ENCODE measurements at places on chromosomes 11 and 22.

DNA sequence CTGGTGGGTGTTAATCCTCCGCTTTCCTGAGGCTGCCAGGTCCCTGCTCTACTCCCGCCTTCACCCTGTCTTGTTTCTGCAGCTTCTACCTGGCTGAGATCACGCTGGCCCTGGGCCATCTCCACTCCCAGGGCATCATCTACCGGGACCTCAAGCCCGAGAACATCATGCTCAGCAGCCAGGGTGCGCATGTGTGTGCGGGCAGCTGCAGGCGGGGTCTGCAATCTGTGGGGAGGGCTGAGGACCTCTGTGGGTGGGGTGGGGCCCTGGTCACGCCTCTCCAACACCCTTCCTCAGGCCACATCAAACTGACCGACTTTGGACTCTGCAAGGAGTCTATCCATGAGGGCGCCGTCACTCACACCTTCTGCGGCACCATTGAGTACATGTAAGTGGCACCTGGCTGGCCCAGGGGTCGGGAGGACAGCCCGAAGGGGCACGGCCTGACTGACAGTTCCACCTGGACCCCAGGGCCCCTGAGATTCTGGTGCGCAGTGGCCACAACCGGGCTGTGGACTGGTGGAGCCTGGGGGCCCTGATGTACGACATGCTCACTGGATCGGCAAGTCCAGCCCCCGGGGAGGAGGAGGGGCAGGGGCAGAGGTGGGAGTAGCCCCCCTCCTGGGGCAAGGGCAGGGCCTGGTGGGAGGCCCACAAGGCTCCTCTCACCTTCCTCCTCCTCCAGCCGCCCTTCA lies 4.5 kb downstream of the RPS6KB2 start:
- no peak for DNase-seq

GRCh38 chr11:17793642-17794170 lies 59.1 kb downstream of the KCNC1 start:
- DNase-seq, result no peak

DNA sequence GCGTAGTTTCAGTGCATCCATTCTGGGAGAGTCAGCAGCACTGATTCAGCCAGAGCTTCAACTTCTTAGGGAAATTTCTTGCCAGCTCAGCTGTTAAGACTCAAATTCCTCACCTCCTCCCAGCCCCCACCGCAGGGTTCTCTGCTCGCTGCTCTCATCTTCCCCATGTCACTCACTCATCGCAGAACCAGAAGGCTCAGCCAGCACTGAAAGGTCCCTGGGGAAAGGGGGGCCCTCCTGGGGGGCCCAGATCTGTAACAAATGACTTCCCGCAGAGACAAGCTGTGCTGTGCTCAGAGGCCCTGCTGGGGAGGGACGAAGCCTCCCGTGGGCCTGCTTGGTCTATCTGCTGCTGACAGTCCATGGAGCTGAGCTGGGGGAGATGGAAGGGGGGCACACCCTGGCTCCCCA lies 220.6 kb downstream of the NTM start:
- no peak for DNase-seq

DNA sequence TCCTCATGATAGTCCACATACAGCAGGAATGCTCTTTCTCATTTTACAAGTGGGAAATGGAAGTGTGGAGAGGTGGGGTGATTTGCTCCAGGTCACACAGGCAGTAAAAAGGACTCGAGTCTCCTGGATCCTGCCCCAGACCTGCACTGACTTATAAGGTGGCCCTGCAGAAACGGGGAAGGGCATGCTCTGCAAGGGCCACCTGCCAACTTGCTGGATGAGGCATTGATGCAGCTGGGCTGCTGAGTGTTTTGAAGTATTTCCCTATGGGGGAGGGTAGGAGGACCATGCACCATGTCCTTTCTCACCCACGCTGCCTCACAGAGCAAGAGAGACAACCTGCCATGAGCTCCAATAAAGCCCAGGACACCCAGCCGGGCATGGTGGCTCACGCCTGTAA lies 36.9 kb downstream of the OR6Q1 start:
- DNase-seq, result no peak

DNA sequence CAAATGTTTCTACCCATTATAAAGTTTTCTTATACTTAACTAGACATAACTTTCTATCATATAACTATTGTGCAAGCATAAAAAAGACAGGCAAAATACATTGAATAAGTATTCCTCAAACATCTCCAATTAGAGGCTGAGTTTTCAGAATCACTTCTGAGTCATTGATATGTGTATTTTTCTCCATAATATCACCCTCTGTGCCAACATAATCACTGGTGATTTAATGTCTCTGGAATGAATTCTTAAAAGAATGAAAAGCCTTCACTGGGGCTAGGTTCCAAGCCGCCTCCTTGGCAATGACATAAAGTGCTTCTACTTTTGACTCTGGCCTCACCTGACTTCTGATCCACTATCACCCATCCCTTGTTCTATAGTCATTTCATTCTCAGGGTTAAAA lies 197.0 kb upstream of the E2F8 start:
- no peak for DNase-seq

DNA sequence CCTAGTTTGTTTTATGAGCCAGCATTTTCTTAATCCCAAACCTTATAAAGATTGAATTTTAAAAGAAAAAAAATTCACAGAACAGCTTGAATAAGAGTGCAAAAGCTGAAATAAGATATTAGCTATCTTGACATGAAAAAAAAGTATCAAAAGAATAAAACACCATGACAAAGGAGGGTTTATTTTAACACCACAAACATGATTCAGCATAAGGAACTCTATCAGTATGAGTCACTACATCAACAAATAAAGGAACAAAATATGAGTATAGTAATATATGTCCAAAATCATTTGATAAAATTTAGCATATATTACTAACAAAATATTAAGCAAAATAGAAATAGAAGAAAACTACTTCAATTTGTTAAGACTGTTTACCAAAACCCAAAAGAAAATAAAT lies 9.6 kb upstream of the LMO1 start:
- no peak for DNase-seq

- DNase-seq, result no peak
Measured at GRCh38 chr22:19527321-19527721, 3.1 kb upstream of the CLDN5 start.

DNA sequence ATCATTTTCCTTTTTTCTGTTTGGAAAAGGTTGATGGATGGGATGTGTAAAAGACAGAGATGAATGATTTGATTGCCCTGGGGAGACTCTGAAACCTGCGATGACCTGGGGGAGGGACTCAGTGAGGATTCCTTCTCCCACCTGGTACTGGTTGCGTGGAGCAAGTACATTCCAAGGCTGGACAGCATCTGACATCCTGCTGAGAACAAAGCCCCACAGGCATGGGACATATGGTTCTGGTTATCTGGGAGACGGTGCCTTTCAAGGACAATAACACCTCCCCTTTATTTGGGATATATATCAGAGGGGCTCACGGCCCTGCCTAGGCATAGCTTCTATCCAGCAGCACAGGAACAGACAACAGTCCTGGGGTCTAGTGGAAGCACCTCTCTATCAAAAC lies 527.8 kb downstream of the METTL15 start:
- no peak for DNase-seq

- peak; percentile 60 for DNase-seq
Measured at GRCh38 chr11:63567044-63567840, 4.1 kb upstream of the PLAAT2 start.

GRCh38 chr22:48037618-48038017 lies 1275.2 kb downstream of the TBC1D22A start:
- no peak for DNase-seq

DNA sequence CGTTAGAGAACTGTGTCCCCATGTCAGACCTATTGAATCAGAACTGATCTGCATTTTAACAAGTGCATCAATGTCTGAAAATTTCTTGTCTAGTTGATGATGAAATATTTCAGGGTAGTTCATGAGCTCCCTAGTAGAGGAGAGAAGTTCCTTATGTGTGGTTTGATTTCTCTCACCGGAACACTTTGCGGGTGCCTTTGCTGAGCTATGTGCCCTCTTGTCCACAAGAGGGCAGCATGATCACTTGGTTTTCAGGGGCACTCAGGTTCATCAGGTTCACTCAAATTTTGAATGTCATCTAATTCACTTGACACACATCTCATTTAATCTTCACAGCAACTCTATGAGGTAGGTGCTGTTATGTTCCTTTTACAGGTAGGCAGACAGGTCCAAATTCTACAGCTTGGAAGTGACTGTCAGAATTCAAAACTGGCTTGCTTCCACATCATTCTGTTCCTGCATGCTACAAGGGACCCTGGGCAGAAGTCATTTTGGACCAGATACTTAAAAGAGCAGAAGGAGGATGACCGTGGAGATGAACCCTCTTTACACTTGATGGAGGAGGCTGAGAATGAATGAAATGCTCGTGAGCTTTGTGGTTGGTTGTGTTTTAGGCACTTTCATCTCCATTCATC lies 55.6 kb downstream of the P4HA3 start:
- no peak for DNase-seq

DNA sequence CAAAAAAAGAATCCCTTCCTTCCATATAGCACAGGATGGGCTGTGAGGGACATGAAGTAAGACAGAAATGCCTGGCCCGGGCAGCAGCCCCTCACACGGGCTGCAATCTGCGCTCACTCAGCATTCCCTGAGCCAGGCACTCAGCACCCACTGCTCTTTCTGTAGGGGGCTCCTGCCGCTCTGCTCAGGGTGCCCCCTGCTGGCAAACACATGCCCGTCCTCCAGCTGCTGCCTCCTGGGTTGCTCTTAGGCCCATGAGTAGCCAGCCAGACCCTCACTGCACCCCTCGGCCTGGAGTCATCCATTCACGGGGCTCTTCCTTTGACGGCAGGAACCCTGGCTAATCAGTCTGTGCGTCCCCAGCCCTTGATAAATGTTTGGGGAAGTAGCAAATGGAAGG lies 6.9 kb downstream of the MCAT start:
- DNase-seq, result no peak

- DNase-seq, result no peak
Measured at GRCh38 chr11:95093548-95093947, 3.9 kb downstream of the ENDOD1 start.

GRCh38 chr11:108788565-108789199 lies 123.8 kb downstream of the DDX10 start:
- no peak for DNase-seq

DNA sequence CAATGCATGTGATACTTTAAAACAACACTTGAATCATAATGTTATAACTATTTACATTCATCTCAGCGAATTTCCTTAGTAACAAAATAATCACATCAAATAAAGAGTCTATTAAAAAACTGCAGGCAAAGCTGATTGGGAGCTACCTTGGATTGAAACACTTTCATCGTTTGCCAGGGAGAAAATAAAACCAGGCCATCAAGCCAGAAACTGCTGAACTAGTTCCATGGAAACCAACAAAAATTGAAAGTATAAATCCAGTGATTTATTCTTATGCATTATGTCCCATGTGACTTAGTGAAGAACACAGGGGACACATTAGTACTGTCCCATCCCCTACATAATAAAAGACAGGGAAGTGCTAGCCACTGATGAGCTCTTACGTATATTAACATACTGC lies 21.7 kb downstream of the SLC35F2 start:
- no peak for DNase-seq

DNA sequence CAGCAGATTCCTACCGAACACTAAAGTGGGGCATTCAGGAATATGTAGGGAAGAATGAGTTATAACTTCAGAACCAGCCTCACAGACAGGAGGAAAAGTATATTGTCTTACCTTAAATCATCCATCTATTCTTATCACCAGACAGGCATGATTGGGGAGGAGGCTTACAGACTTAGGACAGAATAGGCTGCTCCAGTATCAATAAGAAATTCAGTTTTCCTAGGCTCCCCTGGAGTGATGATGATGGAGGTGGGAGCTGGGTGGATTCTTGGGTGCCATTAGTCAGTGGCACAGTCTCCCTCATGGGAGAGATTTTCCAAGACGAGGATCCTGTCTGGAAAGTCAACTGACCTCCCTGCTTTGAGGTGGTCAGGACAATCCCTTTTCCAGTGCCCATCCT lies 225.0 kb downstream of the AASDHPPT start:
- no peak for DNase-seq

DNA sequence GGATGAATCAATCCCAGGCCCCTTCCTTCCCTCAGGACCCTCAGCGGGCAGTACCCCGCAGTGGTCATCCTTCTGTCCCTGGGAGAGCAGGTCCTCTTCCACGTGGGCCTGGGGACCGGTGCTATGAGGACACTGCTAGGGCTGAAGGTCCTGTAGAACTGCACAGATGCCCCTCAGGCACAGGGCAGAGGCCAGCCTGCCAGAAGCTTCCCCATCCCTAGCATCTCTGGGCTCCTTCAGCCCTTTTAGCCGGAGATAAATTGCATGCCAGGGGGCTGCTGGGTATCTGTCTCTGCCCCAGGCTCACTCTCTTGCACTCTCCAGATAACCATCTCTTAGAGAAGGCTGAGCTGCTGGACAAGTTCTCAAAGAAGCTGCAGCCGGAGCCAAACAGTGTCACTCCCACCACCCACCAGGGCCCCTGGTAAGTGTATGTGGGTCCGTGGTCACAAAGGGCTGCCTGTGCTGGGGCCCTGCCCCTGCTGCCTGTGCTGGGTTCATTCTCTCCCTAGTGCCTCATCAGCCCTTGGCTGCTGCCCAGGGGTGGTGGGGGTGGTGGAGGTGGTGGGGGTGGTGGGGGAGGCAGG lies 2.3 kb downstream of the ATG16L2 start:
- no peak for DNase-seq

GRCh38 chr11:85595285-85595884 lies 31.8 kb downstream of the DLG2 start:
- DNase-seq, result no peak

- DNase-seq, result no peak
Measured at GRCh38 chr11:17403980-17404759, 15.7 kb upstream of the KCNJ11 start.

DNA sequence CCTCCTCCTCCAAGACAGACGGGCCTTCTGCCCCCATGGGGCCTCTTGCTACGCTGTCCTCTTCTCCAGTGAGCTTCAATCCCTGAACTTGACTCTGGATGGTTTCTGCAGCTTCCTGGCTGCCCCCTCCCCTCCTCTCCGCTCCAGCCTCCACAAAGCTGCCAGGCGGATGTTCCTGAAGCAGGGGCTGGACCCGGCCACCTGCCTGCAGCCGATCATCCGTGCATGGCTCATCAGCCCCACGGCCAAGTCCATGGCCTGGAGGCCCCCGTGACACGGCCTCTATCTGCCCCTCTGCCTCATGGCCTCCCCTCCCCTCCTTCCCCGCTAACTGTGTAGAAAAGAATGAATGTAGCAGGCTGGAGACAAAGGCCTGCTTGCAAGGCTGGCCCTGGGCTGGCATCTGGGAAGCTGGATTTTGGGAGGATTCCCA lies 6.8 kb upstream of the SUN2 start:
- DNase-seq, result no peak

DNA sequence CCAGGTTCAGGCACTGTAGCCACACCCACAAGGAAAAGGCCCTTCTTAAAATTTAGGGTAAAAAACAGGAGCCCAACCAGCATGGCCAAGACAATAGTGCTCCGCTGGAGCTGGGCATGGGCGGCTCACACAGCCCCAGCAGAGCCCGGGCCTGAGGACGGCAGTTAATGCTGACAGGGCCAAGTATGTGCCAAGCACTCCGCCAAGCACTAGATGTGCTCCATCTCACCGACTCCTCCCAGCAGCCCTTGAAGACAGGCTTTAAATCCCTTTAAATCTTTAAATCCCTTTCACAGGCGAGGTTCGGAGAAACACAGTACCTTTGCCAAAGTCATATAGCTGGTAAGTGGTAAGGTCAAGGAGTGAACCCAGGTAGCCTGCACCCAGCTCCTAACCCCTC lies 4.8 kb downstream of the ARFGAP2 start:
- DNase-seq, result no peak
